ENCODE measurements at places on chromosomes 6 and 20.

DNA sequence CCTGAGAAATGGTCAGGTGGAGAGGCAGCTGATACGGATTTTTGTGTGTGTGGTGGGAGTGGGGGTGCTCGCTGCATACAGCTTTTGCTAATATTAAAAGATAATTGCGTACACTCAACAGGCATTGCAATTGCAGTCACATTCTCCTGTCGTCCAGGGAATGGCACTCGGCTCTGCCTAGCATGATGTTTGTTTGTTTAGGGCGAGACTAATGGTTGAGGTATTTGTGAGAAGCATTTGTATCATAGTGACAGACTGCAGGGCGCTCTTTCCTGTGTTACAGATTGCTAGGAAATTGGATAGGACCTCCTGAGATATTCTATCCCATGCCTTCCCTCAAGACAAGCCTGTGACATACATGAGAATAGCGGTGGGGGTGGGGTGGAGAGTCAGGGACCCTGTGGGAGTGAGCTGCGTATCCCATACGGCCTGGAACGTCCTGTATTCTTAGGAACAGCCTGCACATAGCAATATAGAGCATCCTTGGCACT lies 207.4 kb downstream of the SOX4 start:
- DNase-seq = no peak

DNA sequence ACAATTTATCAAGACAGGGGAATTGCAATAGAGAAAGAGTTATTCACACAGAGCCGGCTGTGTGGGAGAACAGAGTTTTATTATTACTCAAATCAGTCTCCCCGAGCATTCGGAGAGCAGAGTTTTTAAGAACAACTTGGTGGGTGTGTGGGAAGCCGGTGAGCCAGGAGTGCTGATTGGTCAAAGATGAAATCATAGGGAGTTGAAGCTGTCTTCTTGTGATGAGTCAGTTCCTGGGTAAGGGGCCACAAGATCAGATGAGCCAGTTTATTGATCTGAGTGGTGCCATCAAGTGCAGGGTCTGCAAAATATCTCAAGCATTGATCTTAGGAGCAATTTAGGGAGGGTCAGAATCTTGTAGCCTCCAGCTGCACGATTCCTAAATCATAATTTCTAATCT lies 50.0 kb upstream of the ECI2 start:
- peak; percentile 4 for DNase-seq

- no peak for DNase-seq
Measured at GRCh38 chr20:45038745-45039474, 62.0 kb downstream of the KCNS1 start.

DNA sequence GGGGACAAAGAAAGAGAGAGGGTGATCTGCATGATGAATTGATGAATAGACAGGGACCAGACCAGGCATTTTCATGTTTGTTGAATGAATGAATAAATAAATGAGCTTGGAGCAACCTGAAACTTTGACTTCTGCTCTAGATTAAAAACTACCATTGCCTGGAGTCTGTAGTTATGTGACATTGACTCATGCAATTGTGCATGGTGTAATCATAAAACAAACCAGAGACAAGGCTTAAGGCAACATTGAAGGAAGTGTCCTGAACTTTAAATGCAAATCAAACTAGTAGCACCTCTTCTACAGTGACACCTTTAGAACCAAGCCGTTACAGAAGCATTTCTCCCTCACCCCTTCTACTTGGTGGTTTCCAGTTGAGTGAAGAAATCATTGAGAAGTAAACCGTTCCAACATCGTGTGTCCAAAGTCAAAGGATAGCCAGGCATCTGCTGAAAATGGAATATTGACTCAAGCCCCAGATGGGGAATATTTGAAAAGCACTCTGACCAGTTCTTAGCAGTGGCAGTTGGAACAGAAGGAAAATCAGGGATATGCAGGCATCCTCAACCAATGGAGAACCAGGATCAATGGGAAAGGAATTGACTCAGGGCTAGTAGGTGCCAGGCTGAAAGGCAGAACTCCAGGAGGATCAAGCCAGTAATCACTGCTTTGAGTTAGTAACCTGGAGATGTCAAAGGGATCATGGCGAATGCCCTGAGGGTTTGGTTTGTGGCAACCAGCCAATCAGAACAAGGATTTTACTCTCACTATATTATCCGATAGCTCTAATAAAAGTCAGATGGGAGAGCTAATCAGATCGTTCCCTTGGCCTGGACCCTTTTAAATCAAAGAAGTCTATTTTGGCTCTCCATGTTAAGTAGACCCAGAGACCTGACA lies 171.2 kb upstream of the TSHZ2 start:
- no peak for DNase-seq

- DNase-seq = no peak
Measured at GRCh38 chr20:8372824-8373380, 240.8 kb downstream of the PLCB1 start.

DNA sequence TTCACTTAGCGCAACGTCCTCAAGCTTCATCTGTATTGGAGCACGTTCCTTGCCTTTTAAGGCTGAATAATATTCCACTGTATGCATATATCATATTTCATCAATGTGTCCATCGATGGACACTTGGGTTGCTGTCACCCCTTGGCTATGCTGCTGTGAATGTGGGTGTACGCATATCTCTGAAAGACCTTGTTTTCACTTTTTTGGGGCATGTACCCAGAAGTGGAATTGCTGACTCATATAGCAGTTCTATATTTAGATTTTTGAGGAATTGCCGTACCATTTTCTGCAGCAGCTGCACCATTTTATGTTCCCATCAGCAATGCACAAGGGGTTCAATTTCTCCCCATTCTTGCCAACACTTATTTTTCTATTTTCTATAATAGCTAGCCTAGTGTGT lies 22.8 kb upstream of the SLC23A2 start:
- DNase-seq = no peak

DNA sequence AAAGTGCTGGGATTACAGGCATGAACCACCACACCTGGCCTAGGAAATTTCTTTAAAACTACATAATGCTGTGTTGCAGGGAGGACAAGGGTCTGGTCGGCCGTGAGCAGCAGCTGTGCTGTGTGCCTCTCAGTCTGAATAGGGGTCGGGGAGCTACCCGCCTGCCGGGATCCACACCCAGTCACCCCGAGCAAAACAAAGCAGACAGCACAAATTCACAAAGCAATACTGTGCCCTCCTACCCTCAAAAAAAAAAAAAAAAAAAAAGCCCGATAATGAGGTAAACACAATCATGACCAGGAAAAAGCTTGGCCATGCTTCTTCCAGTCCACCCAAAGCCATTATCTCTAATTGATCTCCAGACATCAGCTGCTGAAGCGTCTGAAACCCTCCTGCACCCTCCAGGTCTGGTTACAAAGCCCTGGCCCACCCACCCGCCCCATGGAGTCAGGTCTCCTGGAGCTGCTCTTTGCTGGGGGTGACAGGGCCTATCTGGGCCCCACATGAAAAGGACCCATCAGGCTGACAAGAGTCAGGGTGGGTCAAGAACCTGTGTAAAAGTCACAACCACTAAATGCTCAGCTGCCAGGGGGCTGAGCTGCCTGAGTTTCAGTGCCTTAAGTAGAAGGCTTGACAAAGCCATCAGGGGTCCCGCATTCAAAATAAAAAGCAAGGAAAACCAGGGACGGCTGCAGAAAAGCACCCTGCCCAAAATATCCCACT lies 88.2 kb downstream of the NOL4L start:
- DNase-seq = no peak

DNA sequence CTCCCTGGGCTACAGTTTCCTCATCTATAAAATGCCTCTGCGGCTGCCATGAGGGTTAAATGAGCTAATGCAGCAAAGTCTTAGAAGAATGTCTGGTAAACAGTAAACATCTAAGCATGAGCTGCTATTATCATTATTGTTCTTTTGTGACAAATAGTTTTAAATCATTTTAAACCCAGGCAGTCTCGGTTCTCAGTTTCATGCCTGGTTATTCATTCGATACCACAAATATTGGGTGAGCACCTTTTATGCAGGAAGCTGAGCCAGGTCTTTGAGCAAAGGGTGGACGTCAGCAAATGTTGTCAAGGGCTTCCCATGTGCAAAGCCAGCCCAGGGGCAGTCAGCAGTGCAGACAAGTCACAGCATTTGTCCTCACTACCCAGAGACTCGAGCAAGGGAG lies 128.7 kb downstream of the NFATC2 start:
- DNase-seq = no peak

DNA sequence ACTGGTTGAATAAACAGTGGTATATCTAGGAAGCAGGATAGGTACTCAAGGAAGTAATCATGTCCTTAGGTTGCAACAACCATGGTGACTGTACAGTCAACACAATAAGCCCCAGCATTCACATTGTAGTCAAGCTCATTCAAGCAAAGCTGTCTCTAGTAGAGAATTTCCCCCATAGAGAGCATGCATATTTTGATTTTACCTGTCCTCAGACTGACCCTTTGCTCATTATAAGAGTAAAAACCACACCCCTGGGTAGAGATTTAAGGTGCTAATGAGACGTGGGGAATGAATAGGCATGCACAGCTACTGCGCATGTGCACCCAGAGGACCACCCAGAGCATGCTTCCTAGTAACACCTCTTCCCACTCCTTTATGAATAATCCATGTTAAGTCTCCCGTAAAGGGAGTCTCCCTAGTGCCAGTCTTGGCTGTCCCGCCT lies 6.1 kb upstream of the RNF8 start:
- DNase-seq = no peak

- no peak for DNase-seq
Measured at GRCh38 chr20:32087070-32087469, 22.4 kb upstream of the TM9SF4 start.

DNA sequence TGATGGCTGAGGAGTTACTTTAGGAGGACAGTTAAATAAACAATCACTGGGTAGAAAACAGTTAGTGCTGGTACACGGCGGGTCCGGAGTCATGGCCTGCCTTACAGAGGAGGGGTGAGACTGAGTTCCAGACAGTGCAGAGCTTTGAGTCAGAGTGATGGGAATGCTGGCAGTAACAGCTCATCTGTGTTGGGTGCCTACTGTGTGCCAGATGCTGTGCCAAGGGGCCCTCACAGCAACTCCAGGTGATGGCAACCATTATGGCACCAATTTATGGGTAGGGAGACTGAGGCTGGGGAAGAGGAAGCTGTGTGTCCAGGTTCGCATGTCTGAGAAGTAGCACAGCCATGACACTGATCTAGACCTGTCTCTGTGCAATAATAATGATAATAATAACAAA lies 132.6 kb downstream of the CEBPB start:
- no peak for DNase-seq

- DNase-seq = no peak
Measured at GRCh38 chr6:72035486-72035885, 149.1 kb downstream of the RIMS1 start.

- DNase-seq = no peak
Measured at GRCh38 chr6:108690326-108691049, 129.8 kb downstream of the FOXO3 start.

DNA sequence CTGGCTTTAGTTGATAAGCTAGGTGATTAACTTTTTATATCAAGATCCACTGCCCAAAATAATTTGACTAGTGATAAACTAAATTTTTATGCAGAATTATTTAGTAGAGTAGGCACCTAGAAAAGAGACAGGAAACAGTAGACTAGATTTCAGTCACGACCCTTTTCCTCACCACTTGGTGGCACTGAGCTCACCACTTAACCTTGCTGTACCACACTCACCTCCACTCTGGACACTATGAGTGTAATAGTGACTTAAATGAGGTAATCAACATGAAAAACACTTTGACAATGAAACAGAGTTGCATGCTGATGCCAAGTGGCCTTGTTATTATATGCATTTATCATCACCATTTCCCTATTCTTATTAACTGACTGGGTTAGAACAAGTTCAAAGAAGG lies 730.4 kb downstream of the KIF16B start:
- DNase-seq = no peak

DNA sequence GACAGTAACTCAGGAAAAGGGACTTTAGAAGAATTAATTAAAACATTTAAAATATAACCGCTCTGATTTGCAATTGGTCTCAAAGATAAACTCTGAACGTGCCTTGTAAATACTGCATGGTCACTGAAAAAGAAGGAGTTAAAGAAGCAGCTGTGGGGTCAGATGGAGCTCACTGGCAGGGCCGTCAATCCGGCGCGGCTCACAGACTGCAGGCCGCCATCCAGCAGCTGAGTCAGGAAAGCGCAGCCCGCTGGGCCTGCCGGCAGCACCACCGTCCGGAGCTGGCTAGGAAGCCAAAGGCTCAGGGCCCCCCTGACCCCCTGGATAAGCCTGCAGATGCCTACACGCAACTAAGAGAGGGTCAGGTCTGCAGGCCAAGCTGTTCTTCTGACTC lies 54.2 kb upstream of the FRMD1 start:
- DNase-seq = no peak

DNA sequence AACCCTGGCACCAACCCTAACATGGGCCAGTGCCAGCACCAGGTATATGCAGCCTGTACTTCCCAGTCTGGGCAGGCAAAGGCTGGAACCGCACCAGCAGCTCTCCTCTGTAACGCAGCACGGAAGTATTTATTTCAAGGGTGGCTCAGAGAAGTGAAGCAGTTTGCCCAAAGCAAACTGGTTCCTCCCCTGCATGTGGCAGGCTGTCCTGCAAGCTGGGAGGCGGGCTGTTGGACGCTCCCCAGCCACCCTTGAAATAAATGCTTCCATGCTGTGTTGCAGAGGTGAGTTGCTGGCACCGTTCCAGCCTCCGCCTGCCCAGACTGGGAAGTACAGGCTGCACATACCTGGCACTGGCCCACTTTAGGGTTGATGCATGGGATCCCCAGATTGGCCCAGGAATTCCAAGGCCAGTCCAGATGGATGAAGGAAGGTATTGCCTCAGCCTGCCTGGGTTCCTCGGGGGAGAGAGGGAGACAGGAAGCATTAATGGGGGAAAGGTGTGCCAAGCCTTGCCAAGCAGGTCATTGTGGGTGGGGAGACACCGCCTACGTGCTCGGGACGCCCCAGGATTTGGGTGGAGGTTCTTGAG lies 49.8 kb downstream of the PPARD start:
- DNase-seq = no peak

DNA sequence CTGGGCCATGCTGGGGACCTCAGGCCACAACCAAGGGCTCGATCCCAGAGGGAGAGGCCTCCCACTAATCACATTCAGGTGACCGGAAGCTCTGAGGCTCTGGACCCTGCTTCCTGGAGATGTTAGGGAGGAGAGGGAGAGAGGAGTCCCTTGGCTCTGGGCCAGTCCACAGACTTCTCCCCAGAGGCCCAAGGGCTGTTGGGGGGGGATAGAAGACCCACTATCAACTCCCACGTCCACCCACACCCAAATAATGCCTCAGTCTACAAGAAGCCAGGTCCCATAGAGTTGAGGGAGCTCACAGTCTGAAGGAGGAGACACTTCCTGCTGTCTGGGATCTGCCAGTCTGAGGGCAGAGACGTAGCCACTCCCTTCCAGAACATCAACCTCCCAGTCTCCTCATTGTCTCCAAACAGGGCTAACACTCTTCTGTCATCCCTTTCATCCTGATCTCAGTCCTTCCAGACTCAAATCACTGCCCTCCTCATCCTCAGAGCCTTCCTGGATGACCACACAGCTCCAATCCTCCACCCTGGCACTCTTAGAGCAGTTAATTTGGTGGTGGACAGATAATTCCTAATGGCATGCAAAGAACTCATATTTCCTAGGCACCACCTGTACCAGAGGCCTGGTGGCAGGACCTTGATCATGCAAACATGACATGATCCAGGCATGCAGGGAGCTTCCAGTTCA lies 69.9 kb downstream of the MRPL14 start:
- DNase-seq = no peak
